IMR-90 (cell line): ENCODE measurements at places on chromosomes 1 and 21. TPM values are rescaled to one million over a fixed set of nuclear protein-coding genes. Genes with fewer than 3 reads are reported as not detected.

The PTGFRN gene
- total RNA-seq, result 0.90 and 1.1 TPM in 2 replicates

GRCh38 chr1:25770541-25771220, 29.3 kb upstream of the SELENON start:
- no peaks in the 10 kb centered on the region for H3K27me3 ChIP-seq
- DNase-seq, result no peak
- no peak overlapping the region for H3K4me3 ChIP-seq
- no peak overlapping the region for H3K27ac ChIP-seq
- H3K4me1 ChIP-seq, result peaks cover 4% of the 10 kb centered on the region; the same call in 1 of the 2 replicates

GRCh38 chr1:212368073-212368484, 46.6 kb downstream of the PACC1 start:
- no peak overlapping the region for H3K4me3 ChIP-seq
- no peaks in the 10 kb centered on the region for H3K4me1 ChIP-seq
- peak; percentile 81 for DNase-seq
- no peak overlapping the region for H3K27ac ChIP-seq

DNA sequence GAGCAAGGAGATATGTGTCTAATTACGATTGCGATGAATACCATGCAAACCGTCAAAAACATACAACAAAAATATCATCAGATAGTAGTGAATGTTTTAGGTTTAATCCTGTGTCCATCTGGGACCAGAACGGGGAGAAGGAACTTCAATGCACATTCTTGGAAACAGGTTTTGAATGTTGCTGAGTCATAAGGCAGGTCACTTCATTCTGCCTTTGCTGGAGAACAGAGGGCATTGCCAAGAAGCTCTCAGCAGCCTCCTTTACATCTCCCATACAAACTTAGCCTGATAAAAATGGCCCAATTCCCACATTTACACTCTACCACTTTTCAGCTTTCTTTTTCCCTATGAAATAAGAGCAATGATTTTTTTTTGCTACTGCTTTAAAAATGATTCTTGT, 78.0 kb upstream of the KCNJ6 start:
- no peaks in the 10 kb centered on the region for H3K4me1 ChIP-seq
- no peaks in the 10 kb centered on the region for H3K36me3 ChIP-seq
- DNase-seq, result no peak
- no peak overlapping the region for H3K27ac ChIP-seq
- H3K4me3 ChIP-seq, result no peak overlapping the region
- peaks cover 5% of the 10 kb centered on the region for H3K27me3 ChIP-seq

The KCNQ4 gene
- not detected in 2 replicates for total RNA-seq

GRCh38 chr1:117365350-117366176, 1.7 kb upstream of the MAN1A2 start:
- H3K27ac ChIP-seq, result peak overlapping the region; percentile 97
- peaks cover 4% of the 10 kb centered on the region for H3K4me1 ChIP-seq
- no peaks in the 10 kb centered on the region for H3K27me3 ChIP-seq
- no peaks in the 10 kb centered on the region for H3K36me3 ChIP-seq
- DNase-seq, result peak; percentile 61

DNA sequence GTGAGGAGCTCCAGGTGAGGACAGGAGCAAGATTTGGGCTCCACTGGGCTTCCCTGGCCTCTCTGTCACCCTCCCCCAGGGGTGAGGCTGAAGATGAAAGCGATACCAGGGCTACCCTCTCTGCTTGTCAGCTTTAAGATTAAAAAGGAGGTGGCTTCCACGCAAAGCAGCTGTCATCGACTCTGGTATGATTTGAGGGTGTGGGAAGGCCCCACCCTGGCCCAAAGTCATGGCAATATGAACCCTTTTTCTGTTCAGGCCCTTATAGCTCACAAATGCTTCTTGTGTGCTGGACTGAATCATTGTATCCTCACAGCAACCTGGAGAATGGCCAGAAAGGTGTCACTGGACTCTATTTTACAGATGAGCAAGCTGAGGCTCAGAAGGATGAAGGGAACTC, 41.6 kb downstream of the NUAK2 start:
- H3K36me3 ChIP-seq, result no peaks in the 10 kb centered on the region
- H3K4me1 ChIP-seq, result peaks cover 11% of the 10 kb centered on the region
- DNase-seq, result no peak
- H3K27me3 ChIP-seq, result no peaks in the 10 kb centered on the region

The TRIM58 gene
- total RNA-seq, result 0.54 and 1.1 TPM in 2 replicates

The FCGR3B gene
- total RNA-seq, result not detected in 2 replicates
